Uterus (tissue), 4 donors: ENCODE measurements at places on chromosomes 7 and 10.

GRCh38 chr10:97321032-97321803 is 2.1 kb downstream of the FRAT1 start:
- no peaks in the 10 kb centered on the region for H3K36me3 ChIP-seq
- H3K27me3 ChIP-seq, result no peaks in the 10 kb centered on the region
- H3K4me1 ChIP-seq, result no peaks in the 10 kb centered on the region
- H3K27ac ChIP-seq, result no peak overlapping the region

GRCh38 chr10:89494575-89494974 is 40.8 kb downstream of the SLC16A12 start:
- H3K27me3 ChIP-seq, result no peaks in the 10 kb centered on the region
- no peak overlapping the region for H3K4me3 ChIP-seq
- DNase-seq, result no peak
- H3K36me3 ChIP-seq, result no peaks in the 10 kb centered on the region

- H3K4me1 ChIP-seq, result no peaks in the 10 kb centered on the region
- no peak for DNase-seq
- no peaks in the 10 kb centered on the region for H3K36me3 ChIP-seq
- H3K27ac ChIP-seq, result no peak overlapping the region
- no peaks in the 10 kb centered on the region for H3K27me3 ChIP-seq
These were observed 57.2 kb downstream of the TFEC start for GRCh38 chr7:115973406-115973805.

GRCh38 chr10:119166564-119166963 is 1.1 kb upstream of the SFXN4 start:
- DNase-seq, result no peak
- no peak overlapping the region for H3K4me3 ChIP-seq
- H3K27me3 ChIP-seq, result no peaks in the 10 kb centered on the region
- H3K36me3 ChIP-seq, result no peaks in the 10 kb centered on the region
- peak overlapping the region; percentile 96 for H3K27ac ChIP-seq
- no peaks in the 10 kb centered on the region for H3K4me1 ChIP-seq

DNA sequence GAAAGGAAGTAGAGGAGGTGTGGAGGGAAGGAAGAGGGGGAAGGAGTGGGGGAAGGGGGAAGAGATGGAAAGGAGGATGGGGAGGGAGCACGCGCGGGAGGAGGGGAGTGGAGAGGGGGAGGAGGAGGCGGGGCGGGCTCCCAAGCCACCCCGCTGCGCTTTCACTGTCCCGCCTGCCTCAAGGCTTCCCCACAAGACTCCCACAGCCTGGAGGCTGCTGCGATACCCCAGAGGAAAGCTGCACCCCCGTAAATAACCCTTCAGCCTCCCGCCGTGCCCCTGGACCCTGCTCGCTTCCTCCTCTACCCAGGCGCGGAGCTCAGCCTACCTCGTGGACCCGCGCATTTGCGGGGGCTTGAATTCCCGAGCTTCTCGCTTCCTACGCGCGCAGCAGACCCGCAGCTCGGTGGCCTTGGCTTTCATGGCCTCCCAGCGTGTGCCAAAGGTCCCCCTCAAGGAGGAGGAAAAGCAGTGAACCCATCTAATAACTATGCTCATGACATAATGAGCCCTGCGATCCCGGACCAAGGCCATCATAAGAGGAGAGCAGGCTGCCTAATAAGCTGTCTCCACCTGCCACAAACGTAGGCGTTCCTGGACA is at the start of gene C10orf67:
C10orf67 (minus strand) TSS at position 557 of the 601 bp plus-strand sequence; CDS start at position 534, 23 bp downstream.
- DNase-seq, result peak; percentile 19
- H3K27me3 ChIP-seq, result no peaks in the 10 kb centered on the region
- no peak within 1 kb of the TSS for H3K27ac ChIP-seq
- H3K4me1 ChIP-seq, result no peaks in the 10 kb centered on the region

GRCh38 chr10:6275022-6275997 is 72.6 kb downstream of the PFKFB3 start:
- no peaks in the 10 kb centered on the region for H3K4me1 ChIP-seq
- H3K27me3 ChIP-seq, result no peaks in the 10 kb centered on the region
- no peaks in the 10 kb centered on the region for H3K36me3 ChIP-seq
- no peak overlapping the region for H3K27ac ChIP-seq
- DNase-seq, result peak; percentile 56

DNA sequence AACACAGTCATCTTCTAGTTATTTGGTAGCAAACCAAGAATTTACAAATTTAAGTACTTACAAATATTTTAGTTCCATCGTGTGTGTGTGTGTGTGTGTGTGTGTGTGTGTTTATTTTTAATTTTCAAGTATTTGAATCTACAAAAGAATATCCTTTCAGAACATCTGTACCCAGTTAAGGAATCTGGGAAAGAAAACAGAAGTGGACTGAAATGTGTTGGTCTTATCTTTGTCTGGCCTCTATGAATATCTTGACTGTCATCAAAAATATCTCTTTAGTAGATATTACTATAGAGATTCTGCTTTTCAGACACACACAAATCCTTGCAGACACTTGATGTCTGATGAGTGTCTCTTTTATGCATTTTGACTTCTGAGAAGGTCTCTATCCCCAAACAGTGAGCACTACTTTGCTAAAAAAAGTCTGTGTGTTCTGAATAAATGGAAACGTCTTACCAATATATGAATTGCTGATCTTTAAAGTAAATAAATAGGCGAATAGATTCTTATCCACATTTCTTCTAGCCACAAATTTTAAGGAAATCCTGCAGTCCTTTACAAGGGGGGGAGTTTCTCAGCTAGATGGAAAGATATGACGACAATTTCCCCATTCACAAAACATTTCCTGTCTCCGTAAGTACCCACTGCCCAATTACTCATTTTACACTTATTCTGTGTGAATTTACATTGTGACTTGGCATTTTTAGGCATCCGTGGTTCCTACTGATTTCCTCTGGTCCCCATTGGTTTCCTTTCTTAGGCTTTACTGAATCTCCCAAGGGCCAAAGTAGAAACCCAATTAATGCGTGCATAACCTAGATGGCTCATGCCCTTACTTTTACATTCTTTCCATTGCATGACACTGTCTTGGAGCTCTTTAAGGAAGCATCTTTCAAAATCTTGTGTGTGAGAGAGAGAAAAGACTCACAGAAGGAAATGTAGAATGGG is 36.0 kb downstream of the NRCAM start:
- no peaks in the 10 kb centered on the region for H3K27me3 ChIP-seq
- no peak overlapping the region for H3K27ac ChIP-seq
- H3K36me3 ChIP-seq, result no peaks in the 10 kb centered on the region
- no peaks in the 10 kb centered on the region for H3K4me1 ChIP-seq
- no peak overlapping the region for H3K4me3 ChIP-seq

DNA sequence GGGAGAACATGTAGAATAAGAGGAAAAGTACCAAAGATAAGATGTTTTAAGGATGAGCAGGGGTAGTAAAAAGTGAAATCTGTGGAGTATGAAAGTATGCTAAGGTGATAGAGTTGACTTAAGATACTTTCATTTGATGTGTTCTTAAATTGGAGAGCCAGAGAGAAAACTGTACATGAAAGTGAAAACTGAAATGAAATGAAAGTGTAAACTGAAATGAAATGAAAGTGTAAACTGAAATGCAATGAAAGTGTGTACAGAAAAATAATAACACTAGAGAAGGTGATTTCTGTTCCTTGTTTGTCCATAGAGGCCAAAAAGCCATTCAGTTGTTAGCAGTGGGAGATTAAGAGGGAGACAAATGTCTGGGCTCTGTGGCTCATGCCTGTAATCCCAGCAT is 17.5 kb downstream of the AHR start:
- H3K27ac ChIP-seq, result no peak overlapping the region
- H3K4me3 ChIP-seq, result no peak overlapping the region
- H3K4me1 ChIP-seq, result no peaks in the 10 kb centered on the region
- no peaks in the 10 kb centered on the region for H3K36me3 ChIP-seq

- no peaks in the 10 kb centered on the region for H3K27me3 ChIP-seq
- no peaks in the 10 kb centered on the region for H3K4me1 ChIP-seq
- H3K27ac ChIP-seq, result no peak overlapping the region
- no peak overlapping the region for H3K4me3 ChIP-seq
These were observed 133.5 kb upstream of the FEZF1 start for GRCh38 chr7:122438006-122438405.

GRCh38 chr7:157667731-157668130 is 330.9 kb downstream of the DNAJB6 start:
- H3K36me3 ChIP-seq, result no peaks in the 10 kb centered on the region
- H3K4me3 ChIP-seq, result no peak overlapping the region
- no peaks in the 10 kb centered on the region for H3K27me3 ChIP-seq
- DNase-seq, result no peak

DNA sequence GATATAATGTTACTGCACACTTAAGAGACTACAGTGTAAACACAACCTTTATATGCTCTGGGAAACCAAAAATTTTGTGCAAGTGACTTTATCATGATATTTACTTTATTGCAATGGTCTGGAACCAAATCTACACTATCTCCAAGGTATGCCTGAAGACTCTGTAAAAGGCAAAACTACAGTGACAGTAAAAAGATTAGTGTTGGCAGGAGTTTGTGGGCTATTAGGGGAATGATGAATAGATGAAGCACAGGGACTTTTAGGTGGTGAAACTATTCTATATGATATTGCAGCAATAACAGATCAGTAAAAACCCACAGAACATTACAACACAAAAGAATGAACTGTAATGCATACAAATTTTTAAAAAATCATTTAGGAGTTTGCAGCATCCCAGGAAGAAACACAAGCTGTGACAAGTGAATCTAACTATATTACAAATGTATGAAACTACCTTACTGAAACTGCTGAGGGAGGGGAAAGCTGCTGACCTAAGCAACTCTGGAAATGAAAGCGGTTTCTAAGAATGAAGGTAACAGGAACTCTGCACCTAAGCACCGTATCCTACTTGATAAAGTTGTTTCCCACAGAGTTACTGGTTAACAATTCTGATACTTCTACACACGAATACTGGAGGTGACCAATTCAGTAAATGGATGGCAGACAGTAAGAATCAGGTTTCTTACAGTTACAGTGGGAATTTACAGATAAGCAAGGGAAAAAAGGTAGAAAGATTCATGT is 82.6 kb downstream of the ATE1 start:
- no peak overlapping the region for H3K4me3 ChIP-seq
- DNase-seq, result no peak
- no peaks in the 10 kb centered on the region for H3K27me3 ChIP-seq
- no peak overlapping the region for H3K27ac ChIP-seq

- no peak overlapping the region for H3K27ac ChIP-seq
- H3K4me1 ChIP-seq, result no peaks in the 10 kb centered on the region
- DNase-seq, result no peak
- no peak overlapping the region for H3K4me3 ChIP-seq
These were observed 88.7 kb downstream of the DYNC1I1 start for GRCh38 chr7:95861041-95861440.

DNA sequence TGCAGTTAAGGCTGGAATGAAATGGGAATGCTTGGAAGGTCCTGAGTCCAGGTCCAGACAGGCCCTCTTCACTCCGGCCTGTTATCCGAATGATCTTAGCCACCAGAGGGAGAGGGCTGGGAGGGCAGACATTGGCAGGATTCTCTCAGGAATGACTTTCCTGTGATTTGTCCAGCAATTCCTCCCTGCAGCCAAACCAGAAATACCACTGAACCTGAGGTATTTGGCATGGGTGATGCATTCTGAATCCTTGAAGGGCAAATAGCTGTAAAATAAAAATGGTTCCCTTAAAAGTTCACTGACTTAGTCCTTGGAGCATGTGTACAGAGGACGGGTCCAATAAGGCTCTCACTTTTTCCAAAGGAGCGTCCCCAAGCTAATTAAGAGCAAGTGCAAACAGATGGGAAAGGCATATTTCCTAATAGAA is 77.5 kb upstream of the HABP2 start:
- no peaks in the 10 kb centered on the region for H3K36me3 ChIP-seq
- no peak overlapping the region for H3K4me3 ChIP-seq
- no peaks in the 10 kb centered on the region for H3K4me1 ChIP-seq
- no peak for DNase-seq
- no peak overlapping the region for H3K27ac ChIP-seq

GRCh38 chr7:139829025-139829774 is at the start of gene TBXAS1:
TSS of gene TBXAS1 (plus strand) at chr7:139829264. CDS start at chr7:139829391, 127 bp downstream.
- DNase-seq, result no peak
- no peaks in the 10 kb centered on the region for H3K27me3 ChIP-seq
- H3K27ac ChIP-seq, result no peak within 1 kb of the TSS
- H3K36me3 ChIP-seq, result no peaks in the 10 kb centered on the region
- no peak within 1 kb of the TSS for H3K4me3 ChIP-seq
